ENCODE measurements at places on chromosomes 6 and 20. TPM values are rescaled to one million over a fixed set of nuclear protein-coding genes. Genes with fewer than 3 reads are reported as not detected.

- DNase-seq = no peak
These were observed 72.3 kb downstream of the MRPL14 start for GRCh38 chr6:44054721-44055559.

Gene DEFB127
- not detected for total RNA-seq

Gene FOXF2
- not detected for total RNA-seq

Gene RNF114
- total RNA-seq = 33.2 TPM

Measured in pulmonary artery endothelial cell (primary cell).